ENCODE measurements at places on chromosomes 5 and 9.

DNA sequence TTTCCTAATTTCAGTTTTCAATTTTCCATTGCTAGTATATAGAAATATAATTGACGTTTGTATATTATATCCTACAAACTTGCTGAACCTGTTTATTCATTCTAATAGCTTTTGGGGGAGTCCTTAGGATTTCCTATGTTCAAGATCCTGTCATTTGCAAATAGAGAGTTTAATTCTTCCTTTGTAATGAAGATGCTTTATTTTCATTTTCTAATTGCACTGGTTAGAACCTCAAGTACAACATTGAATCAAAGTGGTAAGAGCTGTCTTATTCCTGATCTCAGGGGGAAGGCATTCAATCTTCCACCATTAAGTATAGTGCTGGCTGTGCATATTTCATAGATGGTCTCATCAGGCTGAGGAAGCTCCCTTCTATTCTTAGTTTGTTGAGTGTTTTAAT, 15.6 kb upstream of the SLC24A2 start:
- DNase-seq: no peak

DNA sequence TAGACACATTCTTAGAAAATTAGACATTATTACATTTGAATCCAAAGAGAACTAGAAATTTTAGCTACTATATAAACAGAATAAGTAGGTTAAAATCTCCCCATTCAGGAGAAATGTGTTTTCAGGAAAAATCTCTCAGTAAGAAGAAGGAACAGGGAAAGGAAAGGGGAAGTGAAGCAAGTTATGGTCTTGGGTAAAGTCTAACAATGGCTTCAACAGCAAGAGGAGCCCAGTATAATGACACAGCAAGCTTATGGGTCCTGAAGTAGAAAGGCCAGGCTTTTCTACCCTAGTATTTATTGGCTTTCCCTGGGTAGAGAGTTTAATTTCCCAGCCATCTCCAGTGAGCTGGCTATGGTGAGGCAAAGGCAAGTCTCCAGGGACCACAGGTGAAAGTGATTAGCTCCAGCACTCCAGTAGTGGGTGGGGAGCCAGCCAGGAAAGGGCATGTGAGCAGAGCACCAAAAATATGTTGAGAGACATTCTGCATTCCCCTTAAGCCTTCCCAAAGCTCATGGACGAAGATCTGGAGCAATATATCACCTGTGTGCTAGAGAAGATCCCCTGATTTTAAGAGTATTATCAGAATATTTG, 981.7 kb downstream of the NR2F1-AS1 start:
- peak; percentile 5 for DNase-seq

- peak; percentile 95 for DNase-seq
Measured at GRCh38 chr9:120402741-120403542, 177.0 kb downstream of the CDK5RAP2 start.

DNA sequence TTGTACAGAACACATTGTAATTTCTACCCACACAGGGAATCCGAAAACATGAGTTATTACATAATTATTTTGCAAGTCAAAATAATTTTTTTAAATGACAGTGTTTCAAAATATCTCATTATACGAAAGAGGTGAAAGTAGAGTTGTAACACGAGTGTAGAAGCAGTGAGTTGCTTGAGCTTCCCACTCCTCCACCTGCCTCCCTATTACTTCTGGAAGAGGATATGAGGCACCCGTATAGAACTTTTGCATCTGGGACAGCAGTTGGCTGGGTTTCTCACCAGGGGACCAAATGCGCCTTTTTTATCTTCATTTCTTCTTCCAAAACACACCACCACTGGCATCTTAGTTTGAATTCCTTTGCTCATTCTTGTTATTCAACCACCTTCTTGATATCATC, 779.0 kb upstream of the COX7C start:
- DNase-seq: no peak

- no peak for DNase-seq
Measured at GRCh38 chr9:123997665-123998277, 13.8 kb upstream of the LHX2 start.

DNA sequence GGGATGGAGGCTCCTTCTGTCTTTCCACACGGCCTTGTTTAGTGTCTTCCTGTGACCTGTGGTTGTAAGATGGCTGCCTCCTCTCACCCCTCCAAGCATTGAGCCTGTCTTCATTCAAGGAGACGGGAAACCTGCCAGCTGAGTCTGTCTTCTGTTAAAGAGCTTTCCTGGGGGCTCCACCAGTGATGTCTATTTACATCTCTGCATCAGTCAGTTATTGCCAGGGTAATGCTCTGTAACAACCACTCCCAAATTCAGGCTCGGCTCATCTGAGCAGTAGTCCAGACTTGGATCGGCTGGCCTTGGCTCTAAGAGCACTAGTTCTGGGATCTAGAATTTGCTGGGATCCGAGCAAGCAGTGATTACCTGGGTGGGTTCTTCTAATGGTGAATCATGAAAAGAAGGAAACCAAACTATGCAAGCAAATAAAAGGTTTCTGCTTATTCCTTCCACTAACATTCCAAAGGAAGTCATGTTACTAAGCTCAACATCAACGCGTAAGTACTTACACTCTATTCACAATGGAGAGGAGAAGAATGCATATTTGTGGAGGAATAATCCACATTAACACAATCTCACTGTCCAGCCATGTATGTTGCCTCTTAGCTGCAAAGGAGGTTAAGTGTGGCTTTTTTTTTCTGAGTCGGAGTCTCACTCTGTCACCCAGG, 61.7 kb downstream of the GALNT12 start:
- DNase-seq: no peak
